Fibroblast of skin of left biceps (primary cell): ENCODE measurements at places on chromosomes 5 and 9.
A peak's percentile ranks its signal among the peaks of the same experiment; 100 is the strongest.

GRCh38 chr9:16191691-16192402, 639.0 kb downstream of the CCDC171 start:
- DNase-seq = peak; percentile 63

DNA sequence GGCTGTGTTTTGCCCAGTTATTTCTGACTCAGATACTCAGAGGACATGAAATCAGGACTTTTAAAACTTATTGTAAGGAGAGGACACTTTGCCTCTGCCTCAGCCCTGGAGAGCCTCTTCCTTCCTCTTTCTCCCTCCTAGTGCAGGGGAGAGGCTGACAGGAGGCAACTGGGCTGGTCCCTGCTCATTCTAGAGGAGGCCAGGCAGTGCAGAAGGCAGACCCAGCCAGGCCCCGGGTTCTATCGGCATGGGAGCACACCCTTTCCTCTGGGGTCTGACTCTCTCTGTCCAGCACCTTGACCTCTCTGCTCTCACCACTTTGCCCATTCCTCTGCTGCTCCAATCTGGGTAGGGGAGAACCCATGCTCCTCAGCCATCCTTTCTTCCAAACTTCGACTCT, 16.0 kb upstream of the SMIM32 start:
- DNase-seq = no peak

DNA sequence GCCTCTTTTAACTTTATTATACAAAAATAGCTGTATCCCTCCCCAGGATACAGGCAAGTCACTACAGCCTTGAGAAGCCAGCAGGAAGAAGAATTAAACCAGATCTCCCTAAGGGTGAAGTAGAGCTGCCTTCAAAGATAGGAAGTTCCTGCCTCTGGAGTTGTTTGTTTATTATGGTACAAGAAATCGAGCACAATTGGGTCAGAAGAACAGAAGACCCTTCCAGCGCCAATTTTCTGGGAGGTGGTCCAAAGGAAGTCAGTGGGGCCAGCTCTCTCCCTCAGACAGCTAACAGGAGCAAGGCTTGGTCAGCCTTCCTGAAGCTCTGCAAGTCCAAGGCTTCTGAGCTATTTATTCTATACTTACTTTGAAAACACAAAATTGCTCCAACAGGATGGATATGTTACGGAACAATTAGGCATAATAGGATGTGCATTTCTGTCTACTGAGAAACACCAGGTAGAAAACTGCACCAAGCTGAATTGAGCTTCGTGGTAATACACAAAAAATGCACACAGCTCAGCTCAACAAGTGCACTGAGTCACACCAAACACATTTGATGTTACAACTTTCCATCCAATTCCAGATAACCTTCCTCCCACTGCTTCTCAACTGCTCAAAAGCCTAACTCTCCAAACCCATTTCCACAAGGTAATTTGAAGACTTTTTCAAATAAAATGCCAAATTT, 16.0 kb downstream of the SERINC5 start:
- no peak for DNase-seq

- no peak for DNase-seq
Observed at GRCh38 chr5:103693517-103693916, 130.9 kb upstream of the NUDT12 start.

DNA sequence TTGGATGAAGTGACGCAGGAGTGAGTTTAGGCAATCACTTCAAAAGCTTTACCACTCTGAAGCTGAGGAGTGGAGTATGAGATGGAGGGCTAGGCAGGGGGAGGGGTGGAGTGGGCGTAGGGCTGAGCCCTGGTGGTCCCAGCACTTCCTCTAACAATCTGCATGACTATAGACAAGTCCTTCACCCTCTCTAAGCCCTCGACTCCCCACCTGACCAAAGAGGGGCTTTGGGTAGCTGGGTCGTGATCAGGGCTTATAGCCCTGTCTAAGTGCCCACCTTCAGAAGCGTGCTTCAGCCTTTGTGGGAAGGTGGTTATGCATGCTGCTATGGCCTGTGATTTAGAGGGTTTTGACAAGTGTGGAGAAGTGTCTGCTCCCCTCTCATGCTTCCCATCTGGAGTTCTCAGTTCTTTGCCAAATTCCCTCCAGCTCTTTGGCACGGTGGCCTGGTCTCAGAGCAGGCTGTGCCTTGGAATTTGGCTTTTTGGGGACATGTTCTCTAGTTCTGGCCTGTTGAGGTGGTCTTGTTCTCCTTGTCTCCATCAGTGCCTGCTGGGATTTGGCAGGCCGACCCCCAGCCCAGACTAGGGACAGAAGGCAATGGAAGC, 53.0 kb downstream of the ACTBL2 start:
- DNase-seq = no peak

- no peak for DNase-seq
Observed at GRCh38 chr9:136373300-136374182, at the start of gene CARD9. Gene CARD9 (minus strand): TSS chr9:136373669. CDS start chr9:136372078, 1,591 bp downstream.

GRCh38 chr9:16458696-16459420, 411.6 kb downstream of the BNC2 start:
- DNase-seq = no peak

DNA sequence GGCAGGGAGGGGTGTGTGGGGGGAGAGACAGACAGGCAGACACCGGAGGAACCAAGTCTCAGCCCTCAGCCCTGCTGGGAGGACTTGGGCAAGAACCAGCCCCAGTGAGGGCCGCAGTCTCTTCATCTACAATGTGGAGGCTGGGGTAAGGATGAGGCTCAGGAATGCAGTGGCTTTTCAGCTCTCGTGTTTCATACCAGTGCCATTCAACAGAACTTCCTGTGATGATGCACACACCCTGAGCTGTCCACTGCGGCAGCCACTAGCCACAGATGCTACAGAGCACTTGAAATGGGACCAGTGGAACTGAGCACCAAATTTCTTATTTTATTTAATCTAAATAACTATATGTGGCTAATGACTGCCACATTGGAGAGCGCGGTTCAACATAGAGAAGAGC, 10.7 kb downstream of the CAMK2A start:
- DNase-seq = no peak

DNA sequence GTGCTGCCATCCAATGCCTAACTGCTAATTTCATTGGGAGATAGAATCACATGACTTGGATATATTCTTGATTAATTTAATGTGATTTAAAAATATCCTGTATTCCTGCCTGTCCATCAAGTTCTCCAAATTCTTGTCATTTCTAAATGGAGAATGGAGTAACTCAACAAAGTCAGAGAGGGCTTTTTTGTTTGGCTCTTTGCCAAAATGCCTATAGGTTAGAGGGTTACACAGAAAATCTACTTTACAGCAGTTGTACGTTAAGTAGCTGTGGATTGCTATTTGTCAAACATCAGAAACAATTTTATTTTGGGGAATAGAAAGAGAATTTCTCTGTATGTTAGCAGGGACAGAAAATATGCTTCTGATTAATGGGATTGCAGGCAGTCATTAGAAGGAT, 5.9 kb downstream of the PIK3R1 start:
- DNase-seq = no peak

DNA sequence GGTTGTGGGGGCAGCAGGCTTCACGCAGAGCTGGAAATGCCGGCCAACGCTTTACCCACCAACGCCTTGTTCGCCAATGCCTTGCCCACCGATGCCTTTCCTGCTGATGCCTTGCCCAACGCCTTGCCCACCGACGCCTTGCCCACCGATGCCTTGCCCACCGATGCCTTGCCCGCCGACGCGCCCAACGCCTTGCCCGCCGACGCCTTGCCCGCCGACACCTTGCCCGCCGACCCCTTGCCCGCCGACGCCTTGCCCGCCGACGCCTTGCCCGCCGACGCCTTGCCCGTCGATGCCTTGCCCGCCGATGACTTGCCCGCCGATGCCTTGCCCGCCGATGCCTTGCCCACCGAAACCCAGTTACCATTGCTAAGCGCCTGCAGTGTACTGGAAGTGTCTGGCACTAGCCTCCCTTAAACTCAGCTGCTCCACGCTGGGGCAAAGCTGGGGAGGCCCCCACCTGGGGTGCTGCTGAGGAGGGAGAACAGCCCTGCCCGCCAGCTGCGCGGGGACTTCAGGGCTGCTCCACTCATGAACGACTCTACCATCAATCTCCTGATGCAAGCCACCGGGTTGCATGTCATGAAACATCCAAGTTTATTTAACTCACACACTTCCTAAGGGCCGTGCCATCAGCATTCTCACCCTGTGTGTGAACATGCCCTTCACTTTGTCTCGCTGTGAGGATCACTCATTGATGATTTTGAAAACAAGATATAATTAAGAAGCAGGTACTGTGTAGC, 1.8 kb downstream of the SLC6A18 start:
- no peak for DNase-seq

DNA sequence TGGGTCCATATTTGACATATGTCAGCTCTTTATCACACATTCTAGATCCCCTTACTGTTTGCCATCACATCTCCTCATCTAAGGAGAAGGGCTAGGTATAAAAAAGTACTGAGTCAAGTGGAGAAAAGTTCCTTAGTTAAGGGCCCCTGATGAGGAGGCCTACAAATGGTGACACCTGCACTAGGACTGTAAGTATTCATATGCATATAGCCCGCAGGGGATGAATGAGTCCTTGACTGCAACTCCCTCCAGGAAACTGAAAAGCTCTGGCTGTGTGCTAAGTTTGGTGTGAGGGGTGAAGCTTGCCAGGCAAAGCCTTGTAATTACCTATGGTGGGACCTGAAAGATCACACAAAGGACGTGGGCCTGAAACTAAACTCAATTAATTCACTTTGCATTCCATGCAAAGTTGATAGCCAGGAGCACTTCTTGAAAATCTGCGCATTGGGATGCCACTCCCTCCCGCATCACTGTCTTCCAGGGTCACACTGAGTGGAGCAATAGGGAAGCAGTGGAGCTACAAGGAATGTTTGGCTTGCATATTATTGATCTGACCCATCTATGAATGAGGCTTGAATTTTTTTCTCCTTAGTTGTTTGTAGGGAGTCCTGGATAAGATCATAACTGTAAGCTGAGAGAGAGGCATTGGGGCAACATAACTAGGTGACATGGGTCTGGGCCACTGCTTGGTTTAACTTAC, 11.9 kb upstream of the EQTN start:
- DNase-seq = no peak

GRCh38 chr9:90956026-90956810, 154.6 kb downstream of the SYK start:
- DNase-seq = no peak

GRCh38 chr5:168843277-168844015, 264.3 kb upstream of the PANK3 start:
- peak; percentile 7 for DNase-seq

- no peak for DNase-seq
Observed at GRCh38 chr9:114718801-114719221, 36.8 kb upstream of the TEX48 start.

DNA sequence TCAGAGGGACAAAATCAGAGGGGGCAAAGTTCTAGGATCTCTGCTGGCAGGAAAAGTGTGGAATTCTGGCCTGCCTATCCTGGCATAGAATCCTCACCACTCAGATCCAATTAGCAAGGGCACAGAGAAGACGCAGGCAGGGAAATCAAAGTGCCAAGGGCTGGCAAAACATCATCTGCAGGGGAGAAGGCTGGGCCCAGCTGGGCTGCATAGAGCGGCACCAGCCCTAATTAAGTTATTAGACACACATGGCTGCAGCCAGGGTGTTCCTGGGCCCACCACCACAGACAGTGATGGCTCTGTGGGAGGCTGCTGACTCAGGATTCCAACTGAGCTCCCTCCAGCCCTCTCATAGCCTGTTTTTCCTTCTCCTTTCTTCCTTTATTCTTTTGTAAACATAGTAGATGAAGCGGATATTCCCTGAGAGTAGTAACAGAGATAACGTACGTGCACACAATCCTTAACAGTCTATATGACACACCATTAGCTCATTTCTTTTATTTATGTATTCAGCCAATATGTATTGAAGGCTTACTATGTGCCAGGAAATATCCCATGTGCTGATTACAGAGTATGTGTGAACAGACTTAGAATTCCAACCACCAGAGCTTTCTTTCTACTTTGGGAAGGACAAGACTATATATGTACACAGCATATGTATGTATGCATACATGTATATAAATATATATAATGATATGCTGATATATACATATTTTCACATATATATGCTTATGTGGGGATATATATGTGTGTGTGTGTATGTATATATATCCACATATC, 236.1 kb downstream of the ASTN2 start:
- no peak for DNase-seq

DNA sequence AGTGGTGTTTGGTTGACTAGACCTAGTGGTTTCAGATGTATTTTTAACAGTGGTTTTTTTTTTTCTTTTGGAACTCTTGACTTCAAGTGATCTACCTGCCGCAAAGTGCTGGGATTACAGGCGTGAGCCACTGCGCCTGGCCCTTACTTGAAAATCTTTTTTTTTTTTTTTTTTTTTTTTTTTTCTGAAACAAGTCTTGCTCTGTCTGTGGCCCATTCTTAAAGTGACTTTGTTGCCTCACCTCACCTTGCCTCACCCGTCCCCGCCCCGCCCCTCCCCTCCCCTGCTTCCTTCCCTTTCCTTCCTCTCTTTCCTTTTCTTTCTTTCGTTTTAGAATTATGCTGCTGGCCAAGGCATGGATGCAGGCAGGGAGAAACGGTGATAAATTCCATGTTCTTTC, 26.0 kb downstream of the GPBP1 start:
- no peak for DNase-seq

- peak; percentile 66 for DNase-seq
Observed at GRCh38 chr5:41790038-41790776, 80.0 kb downstream of the OXCT1 start.

DNA sequence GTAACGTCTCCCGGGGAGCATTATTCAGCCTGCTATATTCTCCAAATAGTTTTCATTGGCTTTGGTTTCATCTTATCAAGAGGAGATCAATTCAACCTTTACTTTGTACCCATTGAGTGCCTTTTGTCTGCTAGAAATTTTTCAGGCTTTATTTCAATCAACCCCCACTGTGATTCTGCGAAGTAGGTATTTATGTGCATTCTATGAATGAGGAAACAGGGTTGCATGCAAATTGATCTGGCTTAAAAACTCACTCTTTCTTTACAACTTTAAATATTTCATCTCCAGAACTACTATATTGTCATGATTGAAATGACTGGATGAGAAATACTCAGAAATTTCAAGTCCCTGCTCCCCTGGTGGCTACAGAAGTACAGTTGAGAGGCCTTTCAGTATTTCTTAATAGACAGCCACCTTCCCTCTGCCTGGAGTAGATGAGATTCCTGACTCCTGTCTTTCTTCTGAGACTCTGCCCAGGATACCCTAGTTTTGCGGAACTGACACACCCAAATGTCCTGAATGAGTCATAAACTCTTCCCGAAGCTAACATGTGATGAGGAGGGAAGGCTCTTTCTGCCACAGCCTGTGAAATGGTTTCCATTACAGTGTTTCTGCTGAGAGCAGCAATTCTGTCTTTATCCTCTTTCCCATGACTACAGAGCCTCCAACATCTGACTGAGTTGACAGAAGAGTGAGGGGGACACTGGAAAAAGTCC, 52.6 kb upstream of the TNC start:
- DNase-seq = no peak

- DNase-seq = no peak
Observed at GRCh38 chr9:120960001-120960400, 33.4 kb upstream of the TRAF1 start.
